ENCODE measurements at places on chromosomes 1 and 21. TPM values are rescaled to one million over a fixed set of nuclear protein-coding genes. Genes with fewer than 3 reads are reported as not detected.

- DNase-seq: no peak
Measured at GRCh38 chr1:69494221-69494620, 73.5 kb upstream of the LRRC7 start.

DNA sequence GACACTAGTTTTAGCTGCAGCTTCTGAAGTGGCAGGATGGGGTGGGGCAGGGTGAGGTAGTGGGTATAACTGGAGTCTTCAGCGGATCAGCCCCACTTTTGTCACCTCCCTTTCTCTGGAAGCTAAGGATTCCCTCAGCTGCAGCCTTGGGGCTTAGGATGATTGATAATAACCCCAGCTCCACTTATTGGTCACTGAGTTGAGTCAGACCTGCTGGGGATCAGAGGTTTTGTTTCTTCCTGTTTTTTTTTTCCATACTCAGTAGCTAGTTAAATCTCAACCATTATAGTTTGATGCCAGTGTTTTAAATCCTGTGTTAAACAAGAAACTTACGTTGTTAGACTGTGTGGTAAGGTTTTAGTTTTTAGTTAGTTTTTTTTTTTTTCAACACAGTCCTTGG is 57.2 kb downstream of the LAMC1 start:
- DNase-seq: peak; percentile 55

DNA sequence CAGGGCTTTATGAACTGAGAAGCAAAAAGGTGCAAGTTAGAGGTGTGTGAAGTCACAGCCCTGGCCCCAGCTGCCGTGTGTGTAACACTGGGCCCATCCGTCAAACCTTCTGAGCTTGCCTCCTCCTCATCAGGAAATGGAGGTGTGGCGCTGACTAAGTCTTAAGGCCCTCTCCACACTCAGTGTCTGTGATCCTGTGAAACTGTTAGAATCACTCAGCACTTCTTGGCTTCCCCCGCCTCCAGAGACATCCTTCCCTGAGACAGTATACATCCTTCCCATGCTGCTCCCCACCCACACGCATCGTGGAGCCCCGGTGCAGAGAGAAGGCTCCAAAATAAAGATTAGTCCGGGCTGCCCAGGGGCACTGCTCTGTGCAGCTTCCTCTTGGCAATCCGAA is 33.3 kb downstream of the LRP8 start:
- DNase-seq: peak; percentile 77

DNA sequence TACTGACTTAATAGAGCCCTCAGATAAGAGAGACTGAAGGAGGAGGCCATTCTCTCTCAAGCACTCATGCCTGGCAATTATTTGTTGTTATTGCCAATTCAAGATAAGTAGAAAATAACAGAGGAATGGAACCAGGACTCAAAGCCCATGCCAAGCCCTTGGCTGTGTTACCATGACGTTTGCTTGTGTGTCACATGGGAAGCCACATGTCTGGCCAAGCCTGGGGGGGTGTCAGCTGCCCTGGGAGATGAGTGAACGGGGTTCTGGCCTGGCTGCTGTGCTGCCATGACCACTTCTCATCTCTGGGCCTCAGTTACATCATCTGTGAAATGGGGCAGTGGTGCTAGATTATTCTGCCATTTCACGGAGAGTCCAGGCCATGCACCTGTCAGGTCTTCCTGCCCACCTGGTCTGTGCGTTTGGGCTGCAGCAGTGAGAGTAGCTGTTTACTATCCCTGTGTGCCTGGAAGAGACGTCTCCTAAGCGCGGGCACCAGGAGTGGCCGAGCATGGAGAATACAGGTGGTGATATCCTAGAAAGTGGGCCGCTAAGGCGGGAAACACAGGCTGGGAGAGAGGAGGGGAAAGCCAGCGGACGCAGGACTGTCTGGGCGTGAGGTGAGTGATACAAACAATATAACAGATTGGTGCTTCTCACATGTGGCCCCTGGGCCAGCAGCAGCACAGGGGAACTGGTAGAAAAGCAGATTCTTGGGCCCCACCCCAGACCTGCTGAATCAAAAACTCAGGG is 67.8 kb downstream of the MAN1C1 start:
- DNase-seq: peak; percentile 37

DNA sequence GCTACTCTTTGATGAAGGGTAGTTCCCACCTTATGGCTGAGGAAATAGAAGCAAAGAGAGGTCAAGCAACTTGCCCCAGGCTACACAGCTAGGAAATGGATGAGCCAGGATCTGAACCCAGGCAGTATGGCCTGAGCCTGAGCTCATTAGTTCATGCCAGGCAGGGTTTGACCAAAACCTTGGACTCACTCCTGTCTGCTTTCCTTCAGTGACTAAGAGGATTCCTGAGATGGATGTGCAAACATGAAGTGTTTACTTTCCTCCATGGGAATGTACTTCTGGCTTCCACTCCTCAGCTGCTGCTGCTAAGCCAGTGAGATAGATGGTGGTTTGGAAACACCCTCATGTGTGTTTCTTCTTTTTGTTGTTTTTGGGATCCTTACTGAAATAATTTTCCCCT is 35.1 kb upstream of the ERRFI1 start:
- peak; percentile 94 for DNase-seq

GRCh38 chr1:96234299-96234698 is 487.3 kb upstream of the PTBP2 start:
- DNase-seq: peak; percentile 82

DNA sequence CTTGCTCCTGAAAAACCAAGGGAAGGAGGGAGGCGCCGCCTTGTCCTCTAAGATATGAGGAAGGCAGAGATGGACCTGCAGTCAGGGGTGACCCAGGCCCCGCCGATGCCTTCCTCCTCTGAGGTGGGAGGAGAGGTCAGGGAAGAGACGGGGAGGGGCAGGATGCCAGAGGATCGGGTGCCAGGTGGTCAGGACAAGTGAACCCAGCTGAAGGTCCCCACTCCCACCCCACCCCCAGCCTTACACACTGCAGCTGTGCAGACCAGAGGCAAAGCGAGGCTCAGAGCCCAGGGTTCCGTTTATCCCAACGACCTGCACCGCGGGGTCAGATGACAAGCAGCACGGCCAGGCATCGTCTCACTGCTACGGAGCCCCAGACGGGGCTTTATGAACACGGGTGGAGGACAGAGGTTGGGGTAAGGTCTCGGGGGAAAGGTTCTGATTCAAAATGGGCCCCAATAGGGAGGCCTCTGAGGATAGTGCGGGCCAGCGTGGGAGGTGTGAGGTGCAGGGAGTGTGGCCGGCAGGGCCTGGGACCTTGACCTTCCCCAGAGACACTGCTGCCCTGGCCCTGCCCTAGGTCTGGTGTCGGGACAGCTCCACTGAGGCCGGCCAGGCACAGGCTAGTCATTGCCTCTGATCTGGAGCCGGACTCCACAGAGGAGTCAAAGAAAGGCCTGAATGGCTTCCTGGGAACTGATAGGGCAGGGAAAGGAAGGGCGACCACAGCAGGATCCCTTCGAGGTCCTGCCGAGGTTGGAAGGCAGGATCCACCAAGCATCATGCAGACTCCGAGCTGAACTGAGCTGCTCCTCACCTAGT is 112.4 kb downstream of the WDR4 start:
- no peak for DNase-seq

DNA sequence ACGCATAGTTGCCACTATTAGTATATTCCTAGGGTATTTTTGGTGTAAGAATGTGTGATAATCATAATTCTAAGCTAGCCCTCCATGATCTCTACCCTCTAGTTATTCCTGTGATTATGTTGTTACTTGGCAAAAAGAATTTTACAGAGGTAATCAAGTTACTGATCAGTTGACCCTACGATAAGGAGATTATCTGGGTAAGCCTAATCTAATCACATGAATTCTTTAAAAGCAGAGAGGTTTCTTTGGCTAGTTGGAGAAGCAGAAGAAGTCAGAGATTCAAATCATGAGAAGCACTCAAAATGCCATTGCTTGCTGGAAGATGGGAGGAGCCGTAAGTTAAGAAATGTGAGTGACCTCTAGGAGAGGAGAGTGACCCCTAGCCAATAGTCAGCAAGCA is 72.7 kb downstream of the RPE65 start:
- no peak for DNase-seq

GRCh38 chr21:42939582-42940413 is 14.4 kb upstream of the ERVH48-1 start:
- DNase-seq: peak; percentile 90

- DNase-seq: peak; percentile 68
Measured at GRCh38 chr1:218499011-218499691, 154.0 kb downstream of the TGFB2 start.

DNA sequence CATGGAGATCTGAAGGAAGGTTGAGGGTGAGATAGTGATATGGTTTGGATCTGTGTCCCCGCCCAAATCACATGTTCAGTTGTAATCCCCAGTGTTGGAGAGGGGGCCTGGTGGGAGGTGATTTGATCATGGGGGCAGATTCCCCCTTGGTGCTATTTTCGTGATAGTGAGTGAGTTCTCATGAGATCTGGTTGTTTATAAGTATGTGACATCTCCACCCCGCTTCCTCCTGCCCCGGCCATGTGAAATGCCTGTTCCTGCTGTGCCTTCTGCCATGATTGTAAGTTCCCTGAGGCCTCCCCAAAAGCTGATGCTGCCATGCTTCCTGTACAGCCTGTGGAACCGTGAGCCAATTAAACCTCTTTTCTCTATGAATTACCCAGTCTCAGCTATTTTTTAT is 451.9 kb upstream of the VAMP3 start:
- no peak for DNase-seq

- no peak for DNase-seq
Measured at GRCh38 chr1:9139930-9140329, 11.0 kb upstream of the GPR157 start.

- DNase-seq: no peak
Measured at GRCh38 chr1:9465640-9466039, 73.6 kb upstream of the SLC25A33 start.

DNA sequence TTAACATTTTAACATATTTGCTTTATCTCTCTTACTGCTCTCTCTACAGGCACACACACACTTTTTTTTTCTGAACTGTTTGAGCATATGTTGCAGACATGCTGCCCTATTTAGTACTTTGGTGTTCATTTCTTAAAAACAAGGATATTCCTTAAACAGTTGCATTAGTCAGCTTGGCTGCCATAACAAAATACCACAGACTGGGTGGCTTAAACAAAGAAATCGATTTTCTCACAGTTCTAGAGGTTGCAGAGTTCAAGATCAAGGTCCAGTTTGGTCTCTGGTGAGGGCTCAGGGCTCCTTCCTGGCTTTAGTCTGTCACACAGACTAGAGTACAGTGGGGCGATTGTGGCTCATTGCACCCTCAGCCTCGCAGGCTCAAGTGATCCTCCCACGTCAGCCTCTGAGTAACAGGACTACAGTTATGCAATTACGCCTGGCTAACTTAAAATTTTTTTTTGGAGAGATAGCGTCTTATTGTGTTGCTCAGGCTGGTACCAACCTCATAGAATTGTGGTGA is 46.7 kb downstream of the RPRD2 start:
- DNase-seq: peak; percentile 15

DNA sequence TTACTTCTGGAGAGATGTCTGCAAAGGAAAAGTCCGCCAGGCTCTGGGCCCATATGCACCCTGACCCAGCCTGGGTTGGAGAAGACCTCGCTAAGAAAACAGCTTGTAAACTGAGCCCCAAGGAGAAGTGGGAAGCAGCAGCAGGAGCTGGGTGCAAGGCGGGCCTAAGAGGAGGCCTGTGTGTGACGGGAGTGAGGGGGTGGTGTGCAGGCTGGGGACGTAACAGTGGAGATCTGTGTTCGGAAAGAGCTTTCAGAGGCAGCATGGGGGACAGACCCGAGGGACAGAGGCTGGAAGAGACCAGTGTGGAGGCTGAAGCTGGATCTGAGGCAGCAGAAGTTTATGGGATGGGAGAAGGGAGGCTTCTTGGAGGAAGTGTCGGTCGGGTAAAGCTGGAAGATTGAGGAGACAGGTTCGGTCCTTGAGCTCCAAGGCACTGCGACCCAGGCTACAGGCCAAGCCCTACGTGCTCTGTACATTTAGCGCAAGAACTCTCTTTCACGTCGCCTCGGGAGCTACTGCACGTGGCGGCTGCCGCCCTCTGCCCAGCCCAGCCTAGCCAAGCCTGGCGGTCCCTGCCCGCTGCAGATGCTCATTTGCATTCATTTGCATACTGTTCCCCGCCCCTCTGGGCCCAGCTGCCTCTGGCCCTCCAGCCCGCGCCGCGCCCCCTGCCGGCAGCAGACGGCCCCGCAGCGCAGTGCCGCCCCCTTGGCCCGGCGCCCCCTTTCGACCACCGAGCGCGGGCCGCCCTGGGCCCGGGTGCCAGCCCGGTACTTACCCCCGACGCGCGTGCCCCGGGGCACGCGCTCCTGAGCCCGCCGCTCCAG is 6.3 kb downstream of the HPCA start:
- DNase-seq: peak; percentile 65

DNA sequence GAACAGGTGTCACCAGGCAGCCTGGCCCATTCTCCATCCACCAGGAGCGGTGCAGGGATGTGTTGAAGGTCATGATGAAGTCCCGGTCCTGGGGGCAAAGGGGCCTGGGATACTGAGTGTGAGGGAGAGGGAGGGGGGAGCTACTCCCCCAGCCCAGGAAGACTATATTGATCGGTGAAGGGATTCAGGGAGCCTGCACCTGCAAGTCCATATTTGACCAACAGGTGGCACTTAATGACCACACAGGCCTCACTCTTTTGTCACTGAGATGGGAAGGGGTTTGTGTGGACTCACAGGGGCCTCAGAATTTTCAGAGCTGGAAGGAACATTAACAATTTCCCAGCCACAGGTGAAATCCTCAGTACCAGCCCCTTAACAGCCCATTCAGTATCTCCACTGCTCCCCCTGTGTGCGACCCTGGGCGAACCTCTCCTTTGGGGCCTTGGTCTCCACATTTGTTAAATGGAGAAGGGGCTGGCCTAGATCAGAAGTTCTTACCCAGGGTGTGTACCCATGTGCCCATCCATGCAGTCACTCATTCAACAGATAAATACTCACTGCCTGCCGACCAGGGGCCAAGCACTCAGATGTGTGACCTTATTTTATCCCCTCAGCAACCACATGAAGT is 55.6 kb downstream of the NKAIN1 start:
- peak; percentile 35 for DNase-seq

DNA sequence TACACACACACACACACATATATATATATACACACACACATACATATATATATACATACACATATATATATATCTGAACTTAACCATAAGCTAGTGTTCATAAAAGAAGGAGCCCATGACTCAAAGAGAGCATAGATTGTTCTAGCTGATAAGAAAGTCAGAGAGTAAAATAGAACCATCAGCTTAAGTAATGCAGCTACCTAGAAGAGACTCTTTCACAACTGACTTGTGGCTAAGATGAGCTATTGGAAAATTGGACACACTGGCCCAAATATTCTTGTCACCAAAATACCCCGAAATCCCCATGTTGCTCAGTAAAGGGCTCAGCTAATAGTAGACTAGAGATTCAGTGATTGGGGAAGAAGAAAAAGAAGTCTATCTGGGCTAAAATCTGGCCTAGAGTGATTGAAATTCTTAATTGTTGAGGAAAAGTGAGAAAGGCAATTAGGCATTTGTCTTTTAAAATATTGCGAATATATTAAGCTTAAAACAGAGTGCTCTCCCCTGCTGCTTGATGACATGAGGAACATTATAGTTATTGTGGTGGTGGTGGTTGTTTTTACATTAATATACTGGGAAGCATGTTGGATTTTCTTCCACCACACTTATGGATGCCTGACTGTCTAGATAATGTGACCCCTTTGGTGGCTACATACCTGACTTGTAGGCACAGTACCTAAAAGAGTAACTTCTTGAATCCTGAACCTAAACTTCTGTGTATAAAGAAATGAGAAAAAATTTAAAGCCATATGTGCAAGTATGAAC is 6.3 kb downstream of the SLAMF1 start:
- no peak for DNase-seq

Gene FMO3
- total RNA-seq: 1.8 TPM

Gene C1orf141
- not detected for total RNA-seq

Gene LAMC1
- 106 TPM for total RNA-seq

Gene GNAT2
- total RNA-seq: 0.11 TPM

Gene LGR6
- 0.23 TPM for total RNA-seq

Gene BGLAP
- not detected for total RNA-seq

Gene SDE2
- 22.5 TPM for total RNA-seq

Gene KRTAP13-2
- not detected for total RNA-seq
